Mucosa of gallbladder (tissue), 1 donor: ENCODE measurements at places on chromosomes 11 and 22. TPM values are rescaled to one million over a fixed set of nuclear protein-coding genes. Genes with fewer than 3 reads are reported as not detected.

- DNase-seq, result no peak
Observed at GRCh38 chr22:42918500-42918899, 61.4 kb upstream of the ARFGAP3 start.

Gene BTBD18
- not detected for total RNA-seq

Gene CABP4
- total RNA-seq, result 3.8 TPM

GRCh38 chr11:67691149-67691548 lies 16.7 kb upstream of the ALDH3B2 start:
- no peak for DNase-seq
